Chondrocyte (in vitro differentiated cells): ENCODE measurements at places on chromosomes 6 and 20. TPM values are rescaled to one million over a fixed set of nuclear protein-coding genes. Genes with fewer than 3 reads are reported as not detected.

- no peak overlapping the region for H3K4me3 ChIP-seq
- DNase-seq, result peak; percentile 74
- no peaks in the 10 kb centered on the region for H3K4me1 ChIP-seq
- H3K36me3 ChIP-seq, result no peaks in the 10 kb centered on the region
- H3K27ac ChIP-seq, result no peak overlapping the region
- H3K27me3 ChIP-seq, result peaks cover 33% of the 10 kb centered on the region
Measured at GRCh38 chr20:32965581-32966373, 38.5 kb downstream of the SUN5 start.

DNA sequence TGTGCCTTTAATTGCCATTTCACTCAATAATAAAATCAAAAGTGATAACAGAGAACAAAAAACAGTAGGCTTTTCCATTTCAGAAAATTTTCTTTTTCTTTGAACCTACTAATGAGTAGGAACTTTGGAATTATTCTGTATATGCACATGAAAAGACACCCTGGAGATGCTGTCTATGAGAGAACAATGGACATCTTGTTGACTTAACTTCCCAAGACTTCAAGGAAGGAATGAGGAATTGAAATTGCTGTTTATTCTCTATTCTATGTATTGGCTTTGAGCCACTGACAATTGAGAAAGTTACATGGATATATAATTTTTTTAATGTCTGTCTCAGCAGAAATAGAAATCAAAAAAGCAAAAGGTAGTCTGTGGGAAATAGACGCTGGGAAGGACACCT, 98.6 kb upstream of the PCSK2 start:
- H3K4me1 ChIP-seq, result no peaks in the 10 kb centered on the region
- no peaks in the 10 kb centered on the region for H3K36me3 ChIP-seq
- no peak overlapping the region for H3K27ac ChIP-seq
- DNase-seq, result no peak

DNA sequence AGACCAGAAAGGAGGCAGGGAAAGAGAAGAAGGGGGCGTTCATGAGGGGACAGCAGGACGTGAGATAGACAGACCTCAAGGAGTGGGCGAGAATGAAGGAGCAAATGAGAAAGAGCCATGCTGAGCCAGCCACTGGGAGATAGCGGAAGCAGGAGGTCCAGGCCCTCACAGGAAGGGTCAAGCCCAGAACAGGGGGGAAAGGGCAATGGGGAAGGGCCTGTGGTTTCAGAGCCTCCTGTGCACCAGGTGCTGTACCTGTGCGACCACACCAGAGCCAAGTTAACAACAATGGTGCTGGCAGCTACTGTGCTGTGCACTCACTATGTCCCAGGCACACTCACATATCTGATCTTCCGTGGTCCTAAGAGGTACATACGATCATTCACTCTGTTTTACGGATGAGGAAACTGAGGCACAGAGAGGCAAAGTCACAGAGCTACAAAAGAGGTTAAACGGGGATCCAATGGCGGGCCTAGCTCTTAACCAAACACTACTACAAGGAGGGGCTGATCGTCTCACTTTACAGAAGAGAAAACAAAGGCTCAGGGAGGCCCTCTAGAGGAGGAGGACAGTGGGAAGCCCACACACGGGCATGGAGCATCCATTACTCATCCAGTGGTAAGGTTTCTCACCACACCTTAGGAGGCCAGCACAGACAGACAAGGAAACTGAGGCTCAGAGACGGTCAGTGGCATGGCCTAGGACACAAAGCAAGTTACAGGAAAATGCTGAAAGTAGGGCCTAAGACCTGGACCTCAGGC, 129.1 kb downstream of the PREX1 start:
- peak; percentile 41 for DNase-seq
- no peaks in the 10 kb centered on the region for H3K27me3 ChIP-seq
- no peak overlapping the region for H3K4me3 ChIP-seq
- no peak overlapping the region for H3K27ac ChIP-seq

- DNase-seq, result no peak
- no peaks in the 10 kb centered on the region for H3K27me3 ChIP-seq
- H3K4me1 ChIP-seq, result peaks cover 25% of the 10 kb centered on the region
- no peaks in the 10 kb centered on the region for H3K36me3 ChIP-seq
- no peak overlapping the region for H3K4me3 ChIP-seq
- no peak overlapping the region for H3K27ac ChIP-seq
Measured at GRCh38 chr6:12327391-12327790, 37.2 kb downstream of the EDN1 start.

DNA sequence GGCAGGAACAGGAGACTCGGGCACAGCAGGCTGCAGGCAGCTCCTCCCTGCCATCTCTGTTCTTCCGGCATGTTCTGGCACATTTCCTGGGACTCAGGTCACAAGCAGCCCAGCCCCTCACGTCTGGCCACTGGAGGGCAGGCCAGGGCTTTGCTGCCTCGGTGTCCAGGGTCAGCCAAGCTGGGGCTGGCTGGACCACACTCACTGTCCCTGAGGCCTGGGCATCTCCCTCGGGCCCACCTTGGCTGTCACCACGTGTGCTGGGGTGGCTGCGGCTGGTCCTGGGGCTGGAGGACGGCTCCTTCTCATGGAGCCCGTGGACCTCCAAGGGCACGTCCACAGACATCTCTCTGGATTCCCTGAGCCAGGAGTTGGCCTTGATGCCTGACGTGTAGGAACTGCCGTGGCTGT, 18.5 kb downstream of the FRMD1 start:
- DNase-seq, result no peak
- H3K4me1 ChIP-seq, result peaks cover 7% of the 10 kb centered on the region
- no peak overlapping the region for H3K4me3 ChIP-seq
- H3K36me3 ChIP-seq, result no peaks in the 10 kb centered on the region

GRCh38 chr6:69063401-69063800, 428.3 kb downstream of the ADGRB3 start:
- no peak for DNase-seq
- H3K27me3 ChIP-seq, result peaks cover 5% of the 10 kb centered on the region
- H3K4me1 ChIP-seq, result peaks cover 8% of the 10 kb centered on the region
- H3K27ac ChIP-seq, result no peak overlapping the region
- H3K36me3 ChIP-seq, result no peaks in the 10 kb centered on the region
- H3K4me3 ChIP-seq, result no peak overlapping the region

ARMC2 gene
- total RNA-seq, result 6.8 to 9.2 TPM (median 8.3 TPM) in 3 replicates

GRCh38 chr20:25369971-25370370, 20.7 kb downstream of the ABHD12 start:
- H3K4me3 ChIP-seq, result no peak overlapping the region
- no peak overlapping the region for H3K27ac ChIP-seq
- no peak for DNase-seq
- no peaks in the 10 kb centered on the region for H3K27me3 ChIP-seq
- peaks cover 2% of the 10 kb centered on the region for H3K36me3 ChIP-seq

- peaks cover 14% of the 10 kb centered on the region for H3K4me1 ChIP-seq
- no peak overlapping the region for H3K4me3 ChIP-seq
- no peak overlapping the region for H3K27ac ChIP-seq
- peaks cover 4% of the 10 kb centered on the region for H3K36me3 ChIP-seq
- H3K27me3 ChIP-seq, result no peaks in the 10 kb centered on the region
Measured at GRCh38 chr6:126185774-126186173, 154.1 kb upstream of the CENPW start.

HAO1 gene
- not detected in 3 replicates for total RNA-seq

- H3K4me1 ChIP-seq, result peaks cover 2% of the 10 kb centered on the region
- H3K27me3 ChIP-seq, result no peaks in the 10 kb centered on the region
- DNase-seq, result no peak
- H3K4me3 ChIP-seq, result no peak overlapping the region
- H3K36me3 ChIP-seq, result no peaks in the 10 kb centered on the region
Measured at GRCh38 chr20:20890751-20891150, 178.3 kb upstream of the RALGAPA2 start.

DNA sequence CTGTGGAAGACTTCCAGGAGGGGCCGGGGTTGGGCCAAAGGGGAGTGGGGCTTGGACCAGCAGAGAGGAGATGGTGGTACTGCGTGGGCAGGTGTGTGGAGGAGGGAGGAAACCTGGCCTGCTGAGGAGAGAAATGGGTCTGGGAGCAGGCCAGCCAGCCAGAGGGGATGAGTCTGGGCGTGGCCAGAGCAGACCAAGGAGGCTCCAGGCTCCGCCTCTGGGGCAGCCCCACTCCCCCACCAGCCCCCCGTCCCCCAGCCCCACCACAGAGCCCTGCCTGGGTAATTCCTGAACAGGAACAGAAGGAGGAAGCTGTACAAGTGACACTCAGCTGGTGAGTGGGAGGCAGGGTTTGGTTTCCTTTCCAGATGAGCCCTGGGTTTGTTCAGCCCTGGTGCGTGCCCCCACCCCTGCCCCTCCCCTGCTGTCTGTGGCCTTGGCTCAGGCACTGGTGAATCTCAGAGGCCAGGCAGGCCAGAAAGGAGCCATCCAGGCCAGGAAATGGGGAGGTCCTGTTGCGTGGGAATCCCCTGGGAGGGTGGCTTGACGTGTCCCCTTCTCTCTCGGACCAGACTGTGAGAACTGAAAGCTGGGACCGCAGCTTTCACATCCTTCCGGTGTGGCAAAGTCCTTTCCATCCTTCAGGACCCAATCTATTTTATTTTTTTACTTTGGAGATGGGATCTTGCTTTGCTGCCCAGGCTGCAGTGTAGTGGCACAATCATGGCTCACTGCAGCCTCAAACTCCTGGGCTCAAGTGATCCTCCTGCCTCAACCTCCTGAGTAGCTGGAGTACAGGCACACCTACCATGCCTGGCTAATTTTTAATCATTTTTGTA, 9.4 kb upstream of the SRC start:
- no peaks in the 10 kb centered on the region for H3K27me3 ChIP-seq
- H3K4me1 ChIP-seq, result peaks cover 13% of the 10 kb centered on the region
- DNase-seq, result peak; percentile 38

SNX14 gene
- total RNA-seq, result 70.8 to 79.7 TPM (median 77.2 TPM) in 3 replicates

GMDS gene
- 34.0 to 35.6 TPM (median 34.3 TPM) in 3 replicates for total RNA-seq
